ENCODE measurements at places on chromosomes 4 and X.

DNA sequence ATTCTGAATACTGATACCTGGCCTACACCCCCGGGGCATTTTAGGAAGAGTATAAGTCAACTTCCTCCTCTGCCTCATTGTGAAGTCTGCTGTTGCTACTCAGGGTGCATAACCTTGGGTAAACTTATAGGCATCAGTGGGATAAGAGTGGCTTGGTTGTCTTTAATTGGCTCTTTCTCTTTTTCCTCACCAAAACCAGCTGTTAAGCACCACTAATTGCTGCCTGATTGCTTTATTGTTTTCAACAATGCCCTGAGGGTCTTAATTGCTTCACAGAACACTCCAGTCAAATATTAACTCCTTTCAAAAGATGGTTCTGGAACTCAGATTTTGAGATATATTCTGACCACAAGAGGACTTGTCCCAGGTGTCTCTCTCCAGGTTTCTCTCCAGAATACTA lies 337.0 kb upstream of the MAGEB16 start:
- DNase-seq, result no peak

DNA sequence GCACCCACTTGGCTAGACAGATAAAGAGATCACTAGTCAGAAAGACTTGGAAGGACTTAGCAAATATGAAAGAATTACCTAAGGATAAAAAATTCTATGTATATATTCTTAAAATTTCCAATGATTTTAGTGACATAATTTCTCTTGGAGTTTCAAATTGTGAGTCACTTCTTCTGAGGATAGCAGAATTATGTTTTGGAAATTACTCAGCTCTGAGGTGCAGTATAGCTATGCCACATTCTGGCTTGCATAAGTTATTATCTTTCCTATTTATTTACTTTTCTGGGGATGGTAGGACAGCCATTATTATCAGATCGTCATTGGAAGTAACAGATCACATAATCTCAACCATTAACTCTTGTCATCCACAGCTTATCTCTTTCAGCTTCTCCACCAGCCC lies 853.5 kb downstream of the TRIML1 start:
- DNase-seq, result no peak

DNA sequence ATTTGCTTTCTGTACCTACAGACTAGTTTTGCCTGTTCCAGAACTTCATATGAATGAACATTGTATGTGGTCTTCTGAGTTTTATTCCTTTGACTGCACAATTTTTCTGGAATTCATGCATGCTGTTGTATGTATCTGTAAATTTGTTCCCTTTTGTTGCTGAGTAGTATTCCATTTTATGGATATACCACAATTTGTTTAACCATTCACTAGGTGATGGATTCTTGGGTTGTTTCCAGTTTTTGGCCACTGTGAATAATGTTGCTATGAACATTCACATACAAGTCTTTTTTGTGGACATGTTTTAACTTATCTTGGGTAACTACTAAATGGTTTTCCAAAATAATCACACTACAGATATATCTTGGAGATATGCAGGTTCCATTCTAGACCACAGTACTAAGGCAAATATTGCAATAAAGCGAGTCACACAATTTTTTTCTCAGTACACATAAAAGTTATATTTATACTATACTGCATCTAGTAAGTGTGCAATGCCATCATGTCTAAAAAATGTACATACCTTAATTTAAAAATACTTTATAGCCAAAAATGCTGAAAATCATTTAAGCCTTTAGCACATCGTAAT lies 58.7 kb downstream of the TSPAN5 start:
- no peak for DNase-seq

DNA sequence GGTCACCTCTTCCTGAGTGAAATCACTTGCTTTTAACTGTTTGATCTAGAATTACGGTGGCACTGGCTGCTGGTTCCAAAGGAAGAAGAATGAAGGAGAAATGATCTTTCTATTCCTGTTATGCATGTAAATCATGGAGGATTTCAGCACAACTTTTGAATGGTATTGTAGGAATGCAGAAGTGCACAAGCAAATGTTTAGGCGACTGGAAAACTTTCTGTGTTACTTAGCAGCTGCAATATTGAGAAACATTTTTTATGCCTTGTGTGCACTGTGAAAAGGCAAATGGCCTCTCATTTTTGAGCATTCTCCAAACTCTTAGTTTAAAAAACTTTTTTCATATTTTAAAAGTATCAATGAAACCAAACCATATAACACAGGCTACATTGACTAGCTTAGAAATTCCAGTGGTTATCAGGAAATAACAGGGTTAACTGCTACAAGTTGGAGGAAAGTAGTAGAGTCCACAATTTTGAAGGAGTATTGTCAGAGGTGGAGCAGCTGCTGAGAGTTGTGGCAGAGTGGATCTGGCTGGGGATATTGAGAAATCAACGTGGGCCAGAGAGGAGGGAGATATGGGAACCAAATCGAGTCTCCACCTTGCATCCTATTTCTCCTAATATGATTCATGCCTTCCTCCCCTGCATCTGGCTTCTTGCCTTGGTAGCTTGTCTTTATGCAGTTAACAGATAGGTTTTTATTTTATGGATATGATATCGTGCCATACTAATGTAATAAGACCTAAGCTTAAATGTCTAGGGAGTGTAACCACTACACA lies 32.0 kb upstream of the FHL1 start:
- no peak for DNase-seq

DNA sequence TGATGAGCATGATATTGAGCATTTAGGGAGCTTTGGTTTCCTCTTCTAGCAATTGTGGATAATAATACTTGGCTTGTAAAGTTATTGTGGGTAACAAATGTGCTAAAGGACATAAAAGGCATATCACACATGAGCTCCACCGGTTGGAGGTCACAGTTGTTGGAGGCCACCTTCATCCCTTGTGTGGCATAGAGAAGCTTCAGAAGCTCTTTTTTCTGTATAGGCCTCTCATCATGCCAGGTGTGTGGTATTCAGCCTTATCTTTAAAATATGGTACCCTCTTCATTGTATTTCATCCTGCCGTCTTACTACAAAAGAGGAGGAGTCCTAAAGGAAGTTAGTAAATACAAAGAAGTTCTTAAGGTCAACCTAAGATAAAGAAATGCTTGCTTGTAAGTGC lies 66.4 kb downstream of the HMGB2 start:
- DNase-seq, result no peak

DNA sequence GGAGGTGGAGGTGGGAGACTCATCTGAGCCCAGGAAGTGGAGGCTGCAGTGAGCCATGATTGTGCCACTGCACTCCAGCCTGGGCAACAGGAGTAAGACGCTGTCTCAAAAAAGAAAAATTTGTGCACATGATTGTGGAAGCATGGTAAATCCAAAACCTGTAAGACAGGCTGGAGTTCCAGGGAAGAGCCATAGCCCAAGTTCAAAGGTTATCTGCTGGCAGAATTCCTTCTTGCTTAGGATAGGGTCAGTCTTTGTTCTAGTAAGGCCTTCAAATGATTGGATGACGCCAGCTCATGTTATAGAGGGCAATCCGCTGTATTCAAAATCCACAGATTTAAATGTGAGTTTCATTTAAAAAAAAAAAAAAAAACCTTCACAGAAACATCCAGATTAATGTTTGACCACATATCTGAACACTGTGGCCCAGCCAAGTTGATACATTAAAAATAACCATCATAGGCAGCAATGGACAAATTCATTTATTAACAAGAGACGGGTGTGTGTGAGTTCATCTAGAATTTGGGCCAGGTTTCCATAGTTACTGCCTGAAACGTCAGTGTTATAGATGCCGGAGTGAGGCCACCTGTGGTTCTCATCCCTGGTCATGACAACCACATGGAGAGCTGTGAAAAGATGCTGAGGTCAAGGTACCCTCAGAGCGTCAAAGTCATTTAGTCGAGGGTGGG lies 35.2 kb upstream of the SLC2A9 start:
- DNase-seq, result no peak

DNA sequence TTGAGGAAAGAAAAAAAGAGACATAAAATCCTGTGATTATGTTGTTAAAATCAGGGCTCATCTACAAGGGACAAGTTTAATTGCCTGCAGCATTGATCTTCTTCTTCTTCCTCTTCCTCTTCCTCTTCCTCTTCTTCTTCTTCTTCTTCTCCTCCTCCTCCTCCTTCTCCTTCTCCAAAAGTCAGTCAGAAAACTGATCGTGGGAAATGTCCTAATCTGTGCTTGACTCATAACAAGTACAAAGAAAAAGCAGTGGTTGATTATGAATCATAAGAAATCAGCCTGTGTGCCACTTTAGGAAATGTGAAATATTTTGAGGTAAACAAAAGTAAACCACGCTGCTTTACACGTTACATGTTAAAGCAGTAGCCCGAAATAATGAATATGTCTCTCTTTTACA lies 2.7 kb upstream of the ATP10D start:
- DNase-seq, result no peak

- no peak for DNase-seq
Measured at GRCh38 chrX:70554081-70554480, 109.4 kb downstream of the DLG3 start.

- no peak for DNase-seq
Measured at GRCh38 chrX:47502316-47503125, 19.5 kb upstream of the ZNF41 start.

DNA sequence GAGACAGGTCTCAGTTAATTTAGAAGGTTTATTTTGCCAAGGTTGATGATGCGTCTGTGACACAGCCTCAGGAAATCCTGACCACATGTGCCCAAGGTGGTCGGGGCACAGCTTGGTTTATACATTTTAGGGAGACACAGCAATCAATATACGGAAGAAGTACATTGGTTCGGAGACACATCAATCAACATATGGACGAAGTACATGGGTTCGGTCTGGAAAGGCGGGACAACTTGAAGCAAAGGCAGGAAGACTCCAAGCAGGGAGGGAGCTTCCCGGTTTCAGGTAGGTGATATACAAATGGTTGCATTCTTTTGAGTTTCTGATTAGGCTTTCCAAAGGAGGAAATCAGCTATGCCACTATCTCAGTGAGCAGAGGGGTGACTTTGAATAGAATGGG lies 225.2 kb upstream of the ZFP42 start:
- DNase-seq, result no peak

DNA sequence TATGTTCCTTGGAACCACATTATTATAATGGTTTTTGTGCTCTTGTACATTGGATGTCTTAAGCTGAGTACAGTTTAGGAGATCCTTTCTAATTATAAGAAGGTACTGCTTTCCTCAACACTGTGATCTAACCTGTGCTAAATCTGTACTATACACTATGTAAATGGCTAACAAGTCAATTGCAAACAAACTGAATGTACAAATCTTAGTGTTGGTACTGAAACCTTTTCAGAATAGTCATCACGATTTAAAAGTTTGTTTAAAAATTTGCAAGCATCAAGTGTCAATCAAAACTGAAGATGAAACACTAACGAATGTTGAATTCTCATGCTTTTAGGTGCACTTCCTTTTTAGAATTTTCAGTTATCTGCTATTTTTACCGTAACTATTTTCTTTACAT lies 2090.4 kb upstream of the TENM3 start:
- no peak for DNase-seq

GRCh38 chrX:2430265-2430825 lies 70.4 kb downstream of the DHRSX start:
- no peak for DNase-seq

GRCh38 chrX:17738737-17739535 lies 1.6 kb downstream of the SCML1 start:
- DNase-seq, result no peak

DNA sequence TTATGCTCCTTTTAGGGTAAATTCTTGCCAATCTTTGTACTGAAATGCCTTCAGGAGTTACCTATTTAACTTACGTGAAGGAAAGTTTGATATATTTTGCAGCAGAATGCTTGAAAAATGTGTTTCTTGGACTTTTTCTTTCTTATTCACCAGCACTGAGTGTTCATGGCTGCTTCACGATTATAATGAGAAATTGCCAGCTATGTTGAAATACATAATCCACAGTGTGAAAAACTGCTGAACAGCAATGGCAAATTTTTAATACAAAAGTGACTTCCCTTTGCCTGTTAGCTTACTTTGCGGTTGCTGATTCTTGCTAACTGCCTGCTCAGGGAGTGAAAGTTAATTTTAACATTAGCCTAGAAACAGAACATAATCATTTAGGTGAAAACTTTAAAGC lies 153.8 kb upstream of the SLC4A4 start:
- no peak for DNase-seq

DNA sequence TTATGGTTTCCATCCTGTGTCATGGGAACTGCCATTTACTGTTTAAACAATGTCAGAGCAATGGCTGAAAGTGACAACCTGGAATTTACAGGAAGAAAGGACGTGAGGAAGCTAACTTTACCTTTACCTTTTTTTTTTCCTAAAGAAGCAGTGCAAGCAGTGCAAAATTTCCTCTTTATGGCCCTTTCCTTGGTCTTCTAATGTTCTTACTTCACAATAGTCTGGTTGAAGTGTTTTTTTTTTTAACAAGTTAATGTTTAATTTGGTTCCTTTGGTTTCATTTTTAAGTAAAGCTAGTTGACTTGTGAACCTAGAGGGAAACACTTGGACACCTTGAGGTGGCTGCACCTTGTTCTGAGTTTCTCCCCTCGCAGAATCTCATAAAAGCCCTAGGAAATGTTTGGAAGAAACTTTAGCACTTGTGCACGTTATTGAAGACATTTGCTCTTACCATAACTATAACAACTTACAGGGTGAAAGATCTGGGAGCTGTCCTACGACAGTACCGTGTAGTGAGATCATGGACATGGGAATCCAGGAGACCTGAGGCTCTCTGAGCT lies 1.8 kb downstream of the SGMS2 start:
- DNase-seq, result no peak
